ENCODE measurements at places on chromosomes 7 and 10.
A peak's percentile ranks its signal among the peaks of the same experiment; 100 is the strongest.

GRCh38 chr7:111096997-111097396 lies 6.1 kb downstream of the LRRN3 start:
- DNase-seq: no peak

DNA sequence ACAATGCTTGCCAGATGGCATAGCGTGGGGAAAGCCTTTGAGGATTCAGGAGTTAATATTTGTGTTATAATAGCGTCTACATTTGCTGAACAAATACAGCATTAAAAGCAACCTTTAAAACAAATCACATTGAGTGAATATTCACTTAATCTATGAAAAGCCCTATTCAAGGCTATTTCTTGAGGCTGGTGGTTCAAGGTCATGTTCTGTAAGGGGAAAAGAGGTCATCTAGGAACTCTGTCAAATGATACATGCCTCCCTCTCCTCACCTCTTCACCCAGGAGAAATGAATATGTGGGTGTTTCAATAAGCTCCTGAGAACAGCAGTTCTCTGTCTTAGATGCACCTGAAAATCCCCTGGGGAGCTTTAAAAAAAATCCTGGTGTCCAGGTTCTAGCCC lies 303.0 kb downstream of the ELMO1 start:
- DNase-seq: no peak

DNA sequence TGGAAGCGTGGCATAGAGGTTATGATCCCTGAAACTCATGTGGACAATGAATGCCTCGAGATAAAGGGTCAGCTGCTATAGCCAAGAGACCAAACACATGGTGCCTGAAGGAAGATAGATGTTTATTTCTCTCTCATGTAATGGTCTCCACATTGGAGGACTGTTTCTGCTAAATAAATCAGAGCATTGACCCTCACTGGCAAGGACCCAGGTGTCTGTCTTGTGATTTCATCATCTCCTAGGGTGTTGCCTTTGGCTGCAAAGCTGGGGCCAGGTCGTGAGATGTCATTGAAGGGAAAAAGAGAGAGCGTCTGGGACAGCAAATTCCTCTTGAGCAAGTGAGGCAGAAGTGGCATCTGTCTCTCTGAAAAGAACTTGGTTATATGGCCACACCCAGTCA lies 64.6 kb downstream of the JCAD start:
- no peak for DNase-seq

DNA sequence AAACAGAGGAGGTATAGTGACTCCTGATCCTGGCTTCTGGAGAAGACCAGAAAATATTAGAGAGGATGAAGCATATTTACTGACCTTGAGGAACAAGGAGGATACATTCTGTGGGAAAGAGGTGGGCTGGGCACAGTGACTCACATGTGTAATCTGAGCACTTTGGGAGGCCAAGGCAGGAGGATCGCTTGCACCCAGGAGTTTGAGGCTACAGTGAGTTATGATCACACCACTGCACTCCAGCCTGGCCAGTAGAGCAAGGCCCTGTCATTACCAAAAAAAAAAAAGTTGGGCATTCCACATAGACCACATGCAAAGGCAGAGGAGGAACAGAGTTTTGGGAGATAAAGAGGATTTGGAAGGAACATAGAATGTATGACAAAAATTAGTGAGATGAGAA lies 4.4 kb upstream of the ACBD5 start:
- no peak for DNase-seq

DNA sequence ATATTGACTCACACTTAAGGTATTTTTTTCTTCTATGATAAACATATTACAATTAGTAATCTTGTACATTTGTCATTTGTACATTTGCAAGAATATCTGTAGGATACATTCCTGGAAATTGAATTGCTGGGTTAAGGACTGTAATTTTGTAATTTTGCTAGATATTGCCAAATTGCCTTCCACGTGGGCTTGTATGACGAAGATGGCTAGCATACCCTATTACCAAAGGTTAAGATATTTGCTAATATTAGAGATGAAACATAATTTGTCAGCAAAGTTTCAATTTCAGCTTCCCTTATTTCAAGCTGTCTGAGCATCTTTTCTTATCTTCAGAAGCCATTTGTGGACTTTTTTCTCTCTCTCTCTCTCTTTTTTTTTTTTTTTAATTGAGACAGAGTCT lies 1.0 kb upstream of the LYZL2 start:
- DNase-seq: no peak

DNA sequence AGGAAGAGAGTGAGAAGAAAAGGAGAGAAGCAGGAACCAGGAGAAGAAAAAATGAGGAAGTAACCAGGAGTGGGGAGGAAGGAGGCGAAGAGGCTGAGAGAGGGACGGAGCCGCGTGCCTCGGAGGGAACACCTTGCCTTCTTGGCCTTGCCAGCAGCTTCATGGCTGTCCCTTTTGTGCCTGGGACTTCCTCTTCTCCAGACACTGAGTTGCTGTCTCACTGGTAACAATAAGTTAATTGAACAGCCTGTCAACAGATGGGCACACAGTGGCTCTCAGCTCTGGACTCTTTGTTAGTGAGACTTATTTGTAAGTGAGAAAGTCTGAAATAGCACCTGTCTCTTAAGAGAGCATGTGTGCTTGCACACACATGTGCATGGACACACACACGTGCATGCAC lies 83.2 kb downstream of the GATA3 start:
- no peak for DNase-seq

DNA sequence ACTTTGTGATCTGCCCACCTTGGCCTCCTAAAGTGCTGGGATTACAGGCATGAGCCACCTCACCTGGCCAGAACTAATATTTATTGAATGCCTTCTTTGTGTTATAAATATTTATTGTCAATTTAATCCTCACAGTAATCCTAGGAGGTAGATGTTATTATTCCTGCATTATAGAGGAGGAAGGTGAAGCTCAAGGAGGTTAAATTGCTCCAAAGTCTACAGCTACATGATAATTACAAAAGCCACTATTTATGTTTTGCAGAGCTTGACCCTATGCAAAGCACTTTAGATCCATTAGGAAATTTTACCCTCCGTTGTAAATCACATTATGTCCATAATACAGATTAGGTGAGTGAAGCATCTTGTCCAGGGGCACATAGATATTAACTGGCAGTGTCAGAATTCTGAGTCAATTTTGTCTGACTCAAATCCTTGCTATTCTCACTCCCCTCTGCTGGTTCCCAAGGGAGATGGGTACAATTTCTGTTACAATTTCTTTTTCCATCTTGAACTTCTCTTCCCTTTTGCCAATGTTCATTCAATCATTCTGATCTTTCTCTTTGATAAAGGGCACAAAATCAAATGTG lies 25.7 kb upstream of the CDK14 start:
- DNase-seq: no peak

DNA sequence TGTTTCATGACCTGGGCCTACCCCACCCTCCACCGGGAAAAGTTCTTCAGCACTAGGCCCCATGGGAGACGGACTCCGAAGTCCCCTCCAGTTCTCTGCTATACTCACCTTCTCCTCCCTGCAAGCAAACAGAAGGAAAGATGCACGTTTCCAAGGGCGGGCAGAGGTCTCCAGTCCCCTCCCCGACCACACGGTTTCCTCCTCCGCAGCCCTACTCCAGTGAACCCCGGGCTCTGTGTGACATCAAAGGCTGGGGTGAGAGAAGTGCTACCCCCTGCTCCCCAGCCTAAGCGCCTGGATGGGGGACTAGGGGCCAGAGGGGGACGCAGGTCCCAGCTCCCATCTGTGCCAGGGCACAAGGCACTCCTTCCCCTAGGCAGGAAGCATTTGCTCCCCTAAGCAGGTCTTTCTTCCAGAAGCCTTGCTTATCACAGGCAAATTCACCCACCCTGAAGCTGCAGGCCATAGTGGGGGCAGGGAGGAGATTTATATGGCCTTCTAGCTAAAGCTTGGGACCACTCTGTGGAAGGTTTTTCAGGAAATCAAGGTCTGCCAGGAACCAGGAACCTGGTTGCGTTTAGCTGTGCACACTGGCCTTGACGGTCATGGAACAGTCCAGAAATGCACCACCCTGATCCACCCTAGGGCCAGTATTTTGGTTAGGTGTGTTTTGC lies 52.8 kb downstream of the ASB13 start:
- no peak for DNase-seq

- no peak for DNase-seq
These were observed 126.2 kb upstream of the NRP1 start for GRCh38 chr10:33460505-33461294.

DNA sequence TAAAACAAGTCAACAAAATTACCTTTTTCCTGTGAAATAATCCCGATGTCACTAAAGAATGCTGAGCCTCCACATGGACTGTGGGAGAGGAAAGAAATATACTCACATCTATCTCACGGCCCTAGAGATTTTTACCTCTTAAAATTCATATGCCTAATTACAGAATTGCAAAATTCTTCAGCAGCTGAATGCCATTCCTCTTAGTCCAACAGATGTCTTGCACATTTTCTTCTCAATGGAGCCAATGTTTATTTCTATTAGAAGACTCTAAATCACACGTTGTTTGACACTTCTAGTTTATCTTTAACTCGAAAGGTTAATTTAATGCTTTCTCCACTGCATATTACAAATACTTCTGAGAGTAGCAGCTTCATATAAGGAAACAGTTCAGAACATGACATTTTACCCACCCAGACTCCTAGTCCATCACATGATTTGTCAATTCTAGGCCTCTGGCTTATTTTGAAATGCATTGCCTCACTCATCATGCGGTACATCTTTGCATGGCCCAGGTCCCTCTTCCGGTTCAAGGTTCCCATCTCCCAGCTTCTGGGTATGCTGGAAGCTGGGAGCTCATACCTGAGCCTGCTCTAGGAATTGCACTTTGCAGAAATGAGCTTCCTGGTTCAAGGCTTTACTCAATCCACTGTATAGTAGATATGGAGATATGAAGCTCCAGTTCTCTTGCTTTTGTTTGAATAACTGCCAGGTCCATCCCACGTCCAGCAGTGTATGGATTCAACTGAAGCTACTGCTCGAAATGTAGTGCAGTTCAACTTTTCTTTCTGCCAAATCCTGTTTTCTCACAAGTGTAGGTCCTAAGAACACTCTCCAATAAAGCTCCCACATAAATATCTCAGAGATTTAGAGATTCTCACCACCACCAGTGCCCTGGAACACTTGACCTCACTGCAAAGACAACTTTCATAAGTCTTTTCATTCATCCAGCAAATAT lies 306.2 kb downstream of the GPR37 start:
- DNase-seq: no peak

DNA sequence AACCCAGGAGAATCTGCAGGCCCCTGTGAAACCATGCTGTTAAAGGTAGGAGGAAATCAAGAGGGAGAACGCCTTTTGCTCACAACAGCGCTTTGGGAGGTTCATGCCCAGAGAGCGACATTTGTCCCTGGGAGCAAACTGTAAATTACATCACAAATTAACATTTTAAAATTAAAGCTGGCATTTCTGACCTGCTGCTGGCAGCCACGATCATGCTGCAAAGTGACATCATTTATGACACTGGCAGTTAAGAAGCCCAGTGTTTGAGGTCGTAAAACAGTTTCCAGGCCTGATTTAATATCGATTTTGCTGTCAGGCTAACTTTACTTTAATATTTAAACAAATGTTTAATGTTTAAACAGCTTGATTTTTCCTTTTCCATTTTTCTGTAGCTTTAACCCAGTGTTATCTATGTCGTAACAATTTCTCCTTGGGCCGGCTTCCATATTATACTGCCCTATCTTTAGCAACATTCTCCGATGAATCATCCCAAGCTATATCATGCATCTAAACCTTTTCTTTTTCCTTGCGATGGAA lies 86.5 kb upstream of the NPVF start:
- DNase-seq: no peak

GRCh38 chr7:37408291-37409228 lies 40.1 kb downstream of the ELMO1 start:
- no peak for DNase-seq

GRCh38 chr7:8141070-8141469 lies 120.9 kb downstream of the ICA1 start:
- no peak for DNase-seq

GRCh38 chr7:33593611-33594010 lies 311.7 kb upstream of the BMPER start:
- no peak for DNase-seq

- no peak for DNase-seq
These were observed 671.9 kb upstream of the GALNT17 start for GRCh38 chr7:70460071-70460470.

DNA sequence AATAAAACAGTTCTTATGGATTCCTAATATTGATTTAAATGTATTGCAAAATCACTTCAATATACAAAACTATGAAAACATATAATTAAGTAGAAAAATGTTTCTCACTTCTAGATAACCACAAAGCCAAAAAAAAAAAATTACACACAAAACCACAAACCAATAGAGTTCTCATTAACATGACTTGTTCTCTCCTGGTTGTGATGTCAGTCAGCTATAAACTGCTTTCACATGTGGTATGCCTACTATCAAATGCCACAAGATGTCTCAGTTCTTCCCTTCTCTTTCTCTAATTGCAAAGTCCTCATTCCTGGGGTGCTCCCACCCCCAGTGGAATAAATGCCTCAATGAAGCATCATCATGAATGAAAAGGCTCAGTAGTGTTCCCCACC lies 16.6 kb downstream of the GNAI1 start:
- peak; percentile 12 for DNase-seq

GRCh38 chr7:8200717-8201116 lies 61.2 kb downstream of the ICA1 start:
- DNase-seq: no peak

DNA sequence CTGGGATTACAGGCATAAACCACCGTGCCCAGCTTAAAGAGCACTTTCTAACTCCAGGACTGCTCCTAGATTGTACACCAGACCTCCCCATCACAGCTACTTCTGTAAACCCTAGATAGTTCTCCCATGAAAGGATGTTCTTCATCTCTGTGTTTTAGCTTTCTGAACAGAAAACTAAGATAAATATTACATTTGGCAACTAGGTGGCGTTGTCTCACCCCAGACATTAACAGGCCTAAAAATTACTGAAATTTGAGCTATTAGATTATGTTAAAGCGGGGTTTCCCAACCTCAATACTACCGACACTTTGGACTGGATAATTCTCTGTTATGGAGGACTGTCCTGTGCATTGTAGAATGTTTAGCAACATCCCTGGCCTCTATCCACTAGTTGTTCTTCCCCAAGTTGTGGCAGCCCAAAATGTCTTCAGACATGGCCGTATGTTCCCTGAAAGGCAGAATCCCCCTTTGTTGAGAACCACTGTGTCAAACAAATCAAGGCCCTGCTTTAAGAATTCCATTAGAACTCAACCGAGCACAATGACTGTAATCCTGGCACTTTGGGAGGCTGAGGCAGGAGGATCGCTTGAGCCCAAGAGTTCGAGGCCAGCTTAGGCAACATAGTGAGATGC lies 19.1 kb downstream of the ATOH7 start:
- no peak for DNase-seq

DNA sequence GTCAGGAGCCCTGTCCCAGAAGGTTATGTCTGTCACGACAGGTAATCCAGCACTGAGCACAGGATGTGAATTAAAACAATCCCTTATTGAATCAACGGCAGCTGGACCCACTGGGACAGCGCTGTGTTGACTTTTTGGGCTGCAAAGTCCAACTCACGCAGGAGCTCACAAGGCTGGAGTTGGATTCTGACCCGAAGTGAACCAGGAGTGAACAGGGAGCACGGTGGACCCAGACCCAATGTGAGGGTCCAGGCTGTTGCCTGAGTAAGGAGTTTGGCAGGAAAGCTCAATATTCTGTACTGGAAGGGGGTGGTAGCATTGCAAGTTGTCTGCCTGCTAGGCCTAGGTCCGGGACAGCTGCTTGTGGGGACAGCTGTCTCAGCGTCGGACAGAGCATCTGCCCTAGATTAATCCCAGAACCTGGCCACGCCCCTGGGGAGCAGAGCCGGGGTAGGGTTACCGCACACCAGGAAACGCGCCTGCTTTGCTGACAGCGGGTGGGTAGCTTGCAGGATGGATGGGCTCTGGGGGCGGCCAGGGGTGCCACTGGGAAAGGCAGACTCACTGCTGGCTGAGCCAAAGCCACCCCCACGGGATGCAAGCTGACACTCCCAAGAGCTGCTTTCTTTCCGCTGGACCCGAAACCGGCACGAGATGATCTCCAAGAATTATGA lies 24.0 kb downstream of the COL26A1 start:
- DNase-seq: no peak
